ENCODE measurements at places on chromosomes 2 and 18.

GRCh38 chr18:62458346-62458745 is 64.5 kb upstream of the ZCCHC2 start:
- DNase-seq: no peak

- no peak for DNase-seq
These were observed 121.4 kb upstream of the MGAT5 start for GRCh38 chr2:134132490-134132857.

- DNase-seq: no peak
These were observed 108.4 kb downstream of the TACR1 start for GRCh38 chr2:75090770-75091515.

- no peak for DNase-seq
These were observed 11.0 kb downstream of the DYSF start for GRCh38 chr2:71464389-71464788.

- DNase-seq: peak; percentile 90
These were observed at the start of gene SPRED2 for GRCh38 chr2:65432227-65433190. TSS of gene SPRED2 (minus strand) at chr2:65432599. CDS start at chr2:65431987, 612 bp downstream.

DNA sequence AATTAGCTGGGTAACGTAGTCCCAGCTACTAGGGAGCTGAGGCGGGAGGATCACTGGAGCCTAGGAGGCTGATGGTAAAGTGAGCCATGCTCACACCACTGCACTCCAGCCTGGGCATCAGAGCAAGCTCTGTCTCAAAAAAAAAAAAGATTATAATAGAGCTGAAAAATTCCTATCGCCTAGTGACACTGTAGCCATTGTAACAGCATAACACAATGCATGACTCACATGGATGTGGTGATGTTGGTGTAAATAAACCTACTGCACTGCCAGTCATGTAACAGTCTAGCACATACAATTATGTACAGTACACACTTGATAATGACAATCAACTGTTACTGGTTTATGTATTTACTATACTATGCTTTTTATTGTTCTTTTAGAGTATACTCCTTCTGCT is 39.6 kb downstream of the MGAT4A start:
- no peak for DNase-seq

GRCh38 chr18:27120246-27120645 is 64.9 kb downstream of the CHST9 start:
- DNase-seq: no peak

DNA sequence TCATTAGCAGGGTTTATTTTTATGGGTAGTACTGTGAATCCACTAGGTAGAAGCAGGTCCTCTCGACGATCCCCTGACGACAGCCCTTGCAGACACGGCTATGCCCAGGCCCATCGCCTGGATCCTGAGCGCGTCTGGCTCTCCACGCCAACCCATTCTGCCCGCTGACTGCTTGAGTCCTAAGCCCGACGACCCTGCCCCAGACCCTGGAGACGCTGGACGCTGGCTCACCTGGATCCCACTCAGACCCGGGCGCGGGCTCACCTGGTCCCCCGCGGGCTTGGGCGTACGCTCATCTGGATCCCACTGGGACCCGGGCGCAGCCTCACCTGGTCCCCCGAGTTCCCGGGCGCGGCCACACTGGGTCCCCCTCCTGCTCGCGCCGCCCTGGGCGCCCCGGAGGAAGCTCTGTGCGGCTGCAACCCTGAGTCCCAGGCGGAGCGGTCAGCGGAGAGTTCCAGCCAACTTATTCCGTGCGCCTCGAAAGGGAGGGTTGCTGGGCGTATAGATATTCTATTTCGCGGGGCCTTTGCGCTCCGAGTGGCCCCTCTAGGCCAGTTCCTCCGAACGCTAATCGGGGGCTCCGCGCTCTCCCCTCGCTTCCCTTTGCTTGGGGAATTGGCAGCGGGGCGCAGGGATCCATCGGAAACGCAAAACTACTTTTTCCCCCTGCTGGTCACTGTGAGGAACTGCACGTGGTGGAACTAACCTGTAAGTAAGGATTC is 22.4 kb upstream of the RMP24 start:
- DNase-seq: peak; percentile 43

- DNase-seq: no peak
These were observed 199.3 kb downstream of the HDAC4 start for GRCh38 chr2:239201531-239201876.

DNA sequence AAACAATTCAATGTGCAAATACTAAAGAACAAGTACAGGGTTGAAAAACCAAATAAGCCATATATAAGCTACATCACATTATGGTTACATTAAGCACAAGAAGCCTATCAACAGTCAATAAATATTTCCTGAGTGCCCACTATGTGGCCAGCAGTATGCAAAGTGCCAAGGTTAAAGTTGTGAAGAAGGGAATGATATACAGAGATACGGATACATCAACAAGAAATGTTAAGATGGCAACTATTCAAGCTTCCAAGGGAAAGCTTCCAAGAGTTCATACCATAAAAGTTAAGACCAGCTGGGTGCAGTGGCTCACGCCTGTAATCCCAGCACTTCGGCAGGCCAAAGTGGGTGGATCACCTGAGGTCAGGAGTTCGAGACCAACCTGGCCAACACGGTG is 14.0 kb downstream of the DYM start:
- no peak for DNase-seq

DNA sequence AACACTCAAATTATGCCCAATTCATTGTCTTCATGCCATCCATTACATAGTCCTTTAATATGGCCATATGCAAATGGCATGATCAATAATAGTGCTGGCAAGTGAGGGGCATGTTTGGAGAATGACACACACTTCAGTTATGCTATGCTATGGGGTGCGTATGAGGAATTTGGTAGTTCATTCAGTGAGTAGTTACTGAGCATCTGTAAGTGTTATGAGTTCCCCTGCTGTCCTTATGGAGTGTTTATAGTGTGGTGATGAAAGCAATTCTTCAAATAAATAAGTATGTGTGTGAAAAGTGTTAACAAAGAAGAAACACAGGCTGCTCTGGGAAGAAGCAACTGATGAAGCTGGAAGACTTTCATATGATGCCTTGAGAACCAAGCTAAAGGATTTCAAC is 383.7 kb upstream of the SLC14A2 start:
- no peak for DNase-seq

GRCh38 chr2:5319493-5319892 is 372.7 kb upstream of the SOX11 start:
- DNase-seq: no peak

- DNase-seq: no peak
These were observed 152.0 kb downstream of the INSIG2 start for GRCh38 chr2:118240276-118240675.

- DNase-seq: no peak
These were observed 80.9 kb upstream of the NEUROD1 start for GRCh38 chr2:181761175-181761574.

DNA sequence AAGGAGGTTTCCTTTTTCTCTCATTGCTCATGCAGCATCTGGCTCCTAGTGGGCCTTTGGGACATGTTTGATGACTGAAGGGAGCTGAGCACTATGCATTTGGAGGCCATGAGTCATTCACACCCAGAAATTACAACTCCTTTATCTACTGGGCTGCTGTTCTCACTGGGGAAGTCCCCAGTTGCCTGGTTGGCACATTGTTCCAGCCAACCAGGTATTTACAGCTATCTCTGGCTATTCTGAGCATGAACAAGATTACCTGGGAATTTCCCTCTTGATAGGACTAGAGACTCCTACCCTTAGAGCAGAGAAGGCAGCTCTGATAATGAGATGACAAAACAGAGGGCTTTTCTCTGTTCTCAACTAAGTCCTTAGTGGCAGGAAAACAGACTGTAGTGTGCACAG is 206.5 kb downstream of the SETBP1 start:
- DNase-seq: peak; percentile 51

GRCh38 chr2:219003267-219003634 is 10.0 kb upstream of the CRYBA2 start:
- no peak for DNase-seq

GRCh38 chr2:201707753-201708152 is 9.3 kb upstream of the MPP4 start:
- DNase-seq: no peak

DNA sequence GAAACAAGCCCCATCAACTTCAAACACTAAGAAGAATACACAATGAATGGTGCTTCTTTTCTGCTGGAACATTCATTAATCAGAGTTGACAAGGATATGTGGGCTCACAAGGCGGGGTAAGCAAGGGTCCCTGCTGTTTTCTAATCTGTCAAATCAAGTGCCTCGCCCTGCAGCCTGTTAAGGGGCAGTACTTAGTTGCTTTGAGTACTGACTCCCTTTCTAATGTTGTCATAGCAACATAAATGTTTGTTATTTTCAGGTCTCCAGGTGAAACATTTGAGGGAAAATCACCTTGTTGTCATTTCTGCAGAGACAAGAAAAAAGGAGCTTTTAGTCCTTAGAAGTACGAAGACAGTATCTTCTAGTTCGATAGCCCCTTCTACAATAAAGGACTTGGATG is 284.7 kb upstream of the PKDCC start:
- DNase-seq: no peak

GRCh38 chr2:73952499-73953446 is 26.1 kb downstream of the DGUOK start:
- DNase-seq: no peak

DNA sequence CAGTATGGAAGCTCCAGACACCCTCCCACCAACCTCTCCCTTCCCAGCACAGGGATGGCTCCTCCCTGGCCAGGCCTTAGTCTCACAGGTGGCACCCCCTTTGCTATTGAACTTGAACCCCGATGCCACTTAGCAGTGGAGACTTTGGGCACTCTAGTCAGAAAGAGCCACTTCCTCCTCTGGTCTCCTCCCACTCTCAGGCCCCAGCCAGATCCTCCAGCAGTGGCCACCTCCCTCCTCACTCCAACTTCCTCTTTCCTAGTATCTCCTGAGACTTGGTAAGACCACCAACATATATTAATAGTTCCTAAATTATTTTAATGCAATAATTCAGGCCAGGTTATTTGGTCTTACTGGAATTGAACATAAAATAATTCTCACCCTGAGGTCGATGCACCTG is 437.2 kb upstream of the ID2 start:
- DNase-seq: no peak

GRCh38 chr2:65129286-65129825 is 550 bp downstream of the RAB1A start:
- DNase-seq: peak; percentile 71

- DNase-seq: peak; percentile 87
These were observed 21.1 kb upstream of the LYPD6B start for GRCh38 chr2:149017116-149017985.

- DNase-seq: no peak
These were observed 175.6 kb downstream of the ARL6IP6 start for GRCh38 chr2:152894051-152894450.

GRCh38 chr2:149466635-149467034 is 120.9 kb downstream of the MMADHC start:
- DNase-seq: no peak

GRCh38 chr2:142741764-142742269 is 135.6 kb upstream of the KYNU start:
- DNase-seq: no peak

GRCh38 chr2:24515335-24515734 is 24.3 kb downstream of the NCOA1 start:
- DNase-seq: no peak

DNA sequence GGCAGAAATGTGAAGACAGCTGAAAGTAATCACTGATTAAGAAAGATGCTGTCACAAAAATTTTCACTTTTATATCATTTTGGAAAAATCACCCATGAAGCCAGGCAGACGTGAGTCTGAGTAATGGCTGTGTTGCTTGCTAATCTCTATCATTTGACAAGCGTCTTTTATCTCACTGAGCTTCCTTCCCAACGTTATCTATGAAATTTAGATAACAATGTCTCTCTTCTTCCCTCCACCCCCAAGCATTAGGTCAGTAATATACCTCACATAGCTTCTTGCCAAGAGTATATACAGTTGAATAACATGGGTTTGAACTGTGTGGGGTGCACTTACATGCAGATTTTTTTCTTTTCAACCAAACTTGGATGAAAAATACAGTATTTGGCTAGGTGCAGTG is 388.6 kb upstream of the NRXN1 start:
- no peak for DNase-seq

DNA sequence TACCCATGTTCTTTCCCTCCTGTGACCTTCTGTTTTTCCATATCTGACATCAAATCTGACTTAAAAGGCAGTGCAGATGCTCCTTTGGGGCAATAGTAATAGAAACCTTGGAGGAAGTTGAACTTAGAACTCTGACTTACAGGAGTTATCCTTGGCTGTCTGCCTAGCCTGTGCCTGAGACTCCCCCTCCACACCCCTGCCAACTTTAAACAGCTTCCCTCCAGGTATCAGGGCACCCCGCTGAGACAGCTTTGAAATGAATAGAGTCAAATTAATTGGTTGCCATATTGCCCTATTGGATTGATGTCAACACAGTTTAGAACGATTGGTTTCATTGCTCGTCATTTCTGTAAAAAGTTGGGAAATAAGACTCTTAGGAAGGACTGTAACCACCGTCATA is 322.0 kb downstream of the PRKCE start:
- DNase-seq: peak; percentile 40

DNA sequence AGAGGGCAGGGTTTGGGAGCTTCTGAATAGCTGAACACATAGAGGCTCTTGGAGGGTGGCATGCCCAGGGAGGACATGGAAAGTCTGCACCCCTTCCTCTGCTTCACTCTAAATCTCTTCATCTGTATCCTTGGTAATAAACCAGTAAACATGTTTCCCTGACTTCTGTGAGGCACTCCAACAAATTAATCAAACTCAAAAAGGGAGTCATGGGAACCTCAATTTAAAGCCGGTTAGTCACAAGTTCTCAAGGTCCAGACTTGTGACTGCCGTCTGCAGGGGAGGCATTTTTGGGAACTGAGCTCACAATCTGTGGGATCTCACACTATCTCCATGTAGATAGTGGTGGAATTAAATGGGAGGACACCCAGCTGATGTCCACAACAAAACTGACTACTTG is 33.1 kb upstream of the STON1 start:
- DNase-seq: no peak

GRCh38 chr2:60070736-60071489 is 482.5 kb downstream of the BCL11A start:
- DNase-seq: no peak

DNA sequence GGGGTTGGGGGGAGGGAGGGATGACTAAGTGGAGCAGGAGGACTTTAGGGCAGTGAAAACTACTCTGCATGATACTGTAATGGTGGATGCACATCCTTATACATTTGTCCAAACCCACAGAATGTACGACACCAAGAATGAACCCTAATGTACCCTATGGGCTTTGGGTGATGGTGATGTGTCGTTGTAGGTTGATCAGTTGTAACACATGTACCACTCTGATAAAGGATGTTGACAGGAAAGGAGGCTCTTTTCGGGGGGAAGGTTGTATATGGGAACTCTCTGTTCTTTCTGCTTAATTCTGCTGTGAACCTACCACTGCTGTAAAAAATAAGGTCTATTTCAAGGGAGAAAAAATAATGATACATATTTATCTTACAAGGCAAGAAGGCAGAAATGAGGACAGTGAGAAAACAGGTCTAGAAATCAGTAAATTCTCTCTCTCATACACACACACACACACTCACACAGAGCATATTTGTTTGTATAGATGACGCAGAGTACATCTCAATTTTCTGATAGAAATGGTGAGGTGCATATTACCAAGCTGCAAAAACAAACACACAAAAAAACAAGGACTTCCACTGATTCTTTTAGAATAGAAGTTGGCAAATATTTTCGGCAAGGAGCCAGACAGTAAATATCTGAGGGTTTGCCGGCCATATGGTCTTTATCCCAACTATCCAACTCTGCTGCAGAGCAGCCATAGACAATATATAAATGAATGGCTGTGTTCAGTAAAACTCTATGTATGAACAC is 20.2 kb downstream of the FAM124B start:
- no peak for DNase-seq

- no peak for DNase-seq
These were observed 159.1 kb downstream of the GALNT1 start for GRCh38 chr18:35740656-35741055.

GRCh38 chr2:188391354-188391753 is 99.7 kb downstream of the GULP1 start:
- DNase-seq: no peak

- no peak for DNase-seq
These were observed 1640.1 kb upstream of the CELF4 start for GRCh38 chr18:39205565-39206195.

Measured in left colon (tissue), 2 donors.